ENCODE measurements at places on chromosomes 12 and 14.

DNA sequence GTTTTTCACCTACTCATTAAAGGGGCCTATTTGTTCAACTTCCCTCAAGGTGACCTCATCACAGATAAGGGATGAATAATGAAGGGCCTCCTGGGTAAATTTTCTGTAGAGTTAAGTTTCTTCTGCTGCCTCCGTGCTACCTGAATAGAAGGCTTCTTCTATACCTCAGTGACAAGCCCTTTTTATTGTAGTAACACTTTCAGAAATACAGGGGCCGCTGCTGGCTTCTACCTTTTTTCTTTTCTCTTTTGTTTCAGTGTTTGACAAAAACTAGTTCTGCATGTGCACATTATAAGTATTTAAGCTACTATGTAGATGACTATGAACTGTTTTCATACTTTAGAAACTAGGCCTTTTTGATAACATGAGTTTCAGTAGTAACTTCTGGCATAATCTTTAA is 207.0 kb downstream of the NAV3 start:
- DNase-seq = no peak

- DNase-seq = no peak
Measured at GRCh38 chr12:52659395-52659794, 7.4 kb upstream of the KRT2 start.

DNA sequence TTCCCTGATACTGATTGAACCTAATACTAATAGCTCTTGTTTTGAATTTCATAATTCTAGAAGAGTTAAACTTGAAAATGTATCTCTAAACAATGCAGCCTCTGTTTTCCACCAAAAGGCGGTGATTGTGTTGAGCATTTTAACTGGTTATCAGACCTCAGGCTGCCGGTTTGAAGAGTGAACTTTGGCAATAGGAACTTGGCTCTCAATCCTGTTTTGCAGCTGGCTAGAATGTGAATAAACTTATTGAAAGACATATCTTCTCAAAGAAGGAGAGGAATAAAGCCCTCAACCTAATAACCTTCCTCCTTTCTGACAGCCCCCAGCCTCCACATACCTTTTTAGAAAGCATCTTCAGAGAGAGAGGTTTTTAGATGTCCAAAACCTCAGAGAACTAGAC is 105.4 kb downstream of the SRGAP1 start:
- DNase-seq = no peak

DNA sequence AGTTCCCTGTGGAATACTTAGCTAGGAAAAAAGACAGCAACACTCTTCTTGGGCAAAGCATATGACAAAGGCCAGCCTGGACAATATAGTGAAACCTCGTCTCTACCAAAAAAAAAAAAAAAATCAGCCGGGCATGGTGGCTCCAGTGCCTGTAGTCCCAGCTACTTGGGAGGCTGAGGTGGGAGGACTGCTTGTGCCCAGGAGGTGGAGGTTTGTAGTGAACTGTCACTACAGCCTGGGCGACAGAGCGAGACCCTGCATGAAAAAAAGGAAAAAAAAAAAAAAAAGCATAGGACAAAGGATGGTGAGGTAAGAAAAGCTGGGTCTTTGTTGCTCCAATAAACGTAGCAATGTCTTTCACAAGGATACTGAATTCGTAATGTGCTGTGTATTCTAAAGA is 1.1 kb downstream of the TXNDC16 start:
- DNase-seq = no peak

GRCh38 chr12:124626971-124627411 is 59.6 kb upstream of the NCOR2 start:
- no peak for DNase-seq

GRCh38 chr14:64170181-64170580 is 124.0 kb downstream of the ESR2 start:
- DNase-seq = no peak

- DNase-seq = no peak
Measured at GRCh38 chr12:66258011-66258410, 44.3 kb upstream of the HELB start.

DNA sequence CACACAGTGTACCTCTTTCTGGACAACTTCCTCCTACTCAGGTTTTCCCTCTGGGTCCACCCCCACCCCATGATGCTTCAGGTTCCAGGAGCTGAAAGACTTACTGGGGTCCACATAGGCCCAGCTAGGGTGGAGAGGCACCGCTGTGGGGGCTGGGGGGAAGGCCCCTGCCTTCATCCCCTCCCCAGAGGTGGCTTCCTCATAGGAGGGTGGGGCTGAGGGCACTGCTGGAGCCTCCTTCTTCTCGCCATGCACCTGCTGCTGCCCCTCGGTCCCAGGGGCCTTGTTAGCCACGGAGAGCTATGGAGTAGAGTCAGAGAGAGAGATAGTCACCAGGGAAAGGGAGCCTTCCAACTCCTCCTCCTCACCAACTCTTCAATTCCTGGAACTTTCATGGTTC is 2.7 kb downstream of the FAIM2 start:
- no peak for DNase-seq

- DNase-seq = no peak
Measured at GRCh38 chr12:104505095-104505818, 48.5 kb downstream of the CHST11 start.

DNA sequence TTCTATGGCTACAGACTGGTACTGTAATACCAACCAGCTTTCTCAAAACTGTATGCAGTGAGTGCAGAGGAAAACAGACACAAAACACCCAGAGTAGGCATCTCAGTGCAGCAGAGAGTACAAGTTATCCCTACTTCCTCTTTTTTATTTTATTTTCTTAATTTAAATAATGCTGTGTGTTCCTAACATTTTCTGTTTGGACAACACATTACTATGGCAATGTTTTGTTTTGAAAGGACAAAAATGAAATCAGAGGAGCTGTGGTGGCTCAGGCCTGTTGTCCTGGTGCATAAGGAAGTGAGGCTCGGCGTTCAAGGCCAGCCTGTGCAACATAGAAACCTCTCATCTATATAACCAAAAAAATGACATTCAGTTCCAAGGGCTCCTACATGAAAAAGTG is 33.7 kb upstream of the SELPLG start:
- no peak for DNase-seq

GRCh38 chr12:69509904-69510827 is 40.0 kb downstream of the FRS2 start:
- DNase-seq = no peak

DNA sequence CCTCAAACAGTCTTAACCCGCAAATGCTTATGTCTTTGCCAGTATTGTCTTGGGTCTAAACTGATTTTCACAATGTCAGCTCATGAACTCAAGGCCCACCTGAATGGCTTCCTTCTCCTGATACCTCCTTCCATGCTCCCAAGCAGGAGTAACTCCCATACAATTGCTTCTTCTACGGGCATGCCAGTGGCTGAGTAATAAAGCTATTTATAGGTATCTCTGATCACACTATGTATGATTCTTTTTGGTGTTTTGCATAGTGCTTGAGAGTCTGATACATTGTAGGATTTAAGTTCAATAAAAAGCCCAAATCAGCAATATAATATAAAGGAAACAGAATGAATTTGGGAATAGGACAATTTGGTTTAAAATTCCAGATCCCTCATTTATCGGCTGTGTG is 235.0 kb upstream of the DCN start:
- DNase-seq = no peak

- no peak for DNase-seq
Measured at GRCh38 chr12:22656831-22657230, 31.9 kb downstream of the ETNK1 start.

DNA sequence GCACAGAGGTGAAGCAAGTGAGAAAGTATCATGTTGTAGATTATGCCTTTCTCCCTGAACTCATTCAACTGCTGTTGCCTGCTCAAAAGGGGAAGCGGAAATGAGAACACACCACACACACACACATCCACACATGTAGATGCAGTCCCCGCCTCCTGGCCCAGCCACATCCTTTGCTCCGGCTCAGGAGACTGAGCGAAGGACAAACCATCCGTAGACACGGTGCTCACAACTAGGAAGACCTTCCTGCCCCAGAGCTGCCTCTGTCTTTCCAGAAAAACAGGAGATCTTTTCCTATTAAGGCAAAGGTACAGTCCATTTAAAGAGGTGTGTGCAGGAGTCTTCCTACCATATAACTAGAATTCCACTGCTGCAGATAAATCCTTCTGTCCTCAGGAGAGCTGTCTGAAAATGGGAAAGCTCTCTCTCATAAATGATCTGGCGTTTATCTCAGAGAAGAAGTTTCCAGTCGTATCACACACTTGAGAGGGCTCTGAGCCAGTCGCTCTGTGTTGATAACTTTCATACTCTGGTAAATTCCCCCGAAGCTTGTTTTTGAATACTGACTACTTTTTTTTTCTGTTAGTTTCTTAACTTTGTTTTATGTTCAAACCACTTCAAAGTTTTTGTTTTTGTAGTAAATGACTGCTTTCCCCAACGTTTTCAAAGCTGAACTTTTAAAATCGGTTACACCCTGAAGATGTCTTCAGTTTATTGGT is at the start of gene TESPA1:
Gene TESPA1, minus strand, starts transcription at position 105 of the 719 bp plus-strand sequence. CDS start 10,200 bp downstream, outside the sequence.
- DNase-seq = peak; percentile 82

DNA sequence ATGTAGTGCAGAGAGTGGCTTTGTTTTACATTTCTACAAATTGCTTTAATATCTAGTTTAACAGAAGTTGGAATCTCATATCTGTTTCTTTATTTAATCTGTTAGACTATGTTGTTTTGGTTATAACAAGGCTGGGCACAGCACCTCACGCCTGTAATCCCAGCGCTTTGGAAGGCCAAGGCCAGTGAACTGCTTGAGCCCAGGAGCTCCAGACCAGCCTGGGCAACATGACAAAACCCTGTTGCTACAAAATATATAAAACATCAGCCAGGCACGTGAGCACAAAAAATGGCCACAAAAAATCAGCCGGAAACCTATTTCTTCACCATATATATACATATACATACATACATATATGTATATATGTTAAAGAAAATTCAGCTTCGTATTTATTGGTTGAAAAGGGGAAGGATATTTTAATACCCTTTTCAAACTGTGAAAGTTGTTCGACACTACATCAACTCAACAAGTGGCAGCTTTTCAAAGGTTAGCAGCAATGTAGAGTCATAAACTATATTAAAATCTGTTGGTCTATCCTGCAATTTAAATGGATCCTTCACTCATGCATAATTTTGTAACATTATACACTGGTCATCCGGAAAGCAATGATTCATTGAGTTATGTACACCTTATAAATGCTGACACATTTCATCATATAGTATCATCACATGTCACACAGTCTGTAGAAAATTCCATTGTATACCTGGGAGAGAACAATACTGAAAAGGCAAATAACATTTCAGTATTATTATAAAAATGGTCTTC is 7.1 kb downstream of the NR2C1 start:
- no peak for DNase-seq

- DNase-seq = no peak
Measured at GRCh38 chr14:33669111-33669510, 281.8 kb downstream of the EGLN3 start.

GRCh38 chr12:29807129-29807528 is 23.4 kb upstream of the TMTC1 start:
- no peak for DNase-seq

- no peak for DNase-seq
Measured at GRCh38 chr14:98689951-98690350, 582.0 kb downstream of the BCL11B start.

DNA sequence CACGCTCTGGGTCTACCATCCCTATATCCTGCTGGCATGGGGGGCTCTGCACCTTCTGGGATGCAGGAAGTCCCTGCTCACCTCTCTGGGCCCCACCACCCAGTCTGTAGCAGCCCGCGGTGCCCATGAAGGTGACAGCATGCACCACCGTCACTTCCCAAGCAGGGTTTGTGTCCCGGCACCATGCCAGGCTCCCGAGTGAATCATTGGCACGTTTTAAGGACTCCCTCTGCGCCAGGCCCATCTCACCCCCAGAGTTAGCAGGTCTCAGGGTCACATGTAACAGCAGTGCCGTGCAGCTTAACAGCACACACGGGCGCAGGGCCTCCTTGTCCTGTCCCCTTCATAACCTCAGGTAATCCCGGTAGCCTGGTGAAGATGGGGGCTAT is 19.9 kb downstream of the SETD1B start:
- DNase-seq = no peak

DNA sequence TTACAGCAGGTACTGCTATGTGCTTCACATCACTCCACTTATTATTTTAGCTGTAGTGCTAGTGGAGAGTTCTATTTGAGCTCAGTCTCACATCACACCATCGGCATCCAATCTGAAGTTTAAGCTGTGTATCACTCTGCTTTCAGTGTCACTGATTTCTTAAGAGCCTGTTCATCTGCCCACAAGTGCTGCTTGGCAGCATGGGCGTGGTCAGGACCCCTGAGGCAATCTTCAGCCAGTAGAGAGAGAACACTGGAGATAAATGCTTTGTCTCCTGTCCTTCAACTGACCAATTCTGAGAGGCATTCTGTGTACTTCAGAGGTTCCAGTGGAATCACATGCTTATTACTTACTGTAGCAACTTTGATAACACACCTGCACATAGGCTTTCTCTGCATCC is 728.8 kb downstream of the RPS29 start:
- DNase-seq = no peak

GRCh38 chr14:45381091-45381490 is 128.1 kb upstream of the MIS18BP1 start:
- no peak for DNase-seq

DNA sequence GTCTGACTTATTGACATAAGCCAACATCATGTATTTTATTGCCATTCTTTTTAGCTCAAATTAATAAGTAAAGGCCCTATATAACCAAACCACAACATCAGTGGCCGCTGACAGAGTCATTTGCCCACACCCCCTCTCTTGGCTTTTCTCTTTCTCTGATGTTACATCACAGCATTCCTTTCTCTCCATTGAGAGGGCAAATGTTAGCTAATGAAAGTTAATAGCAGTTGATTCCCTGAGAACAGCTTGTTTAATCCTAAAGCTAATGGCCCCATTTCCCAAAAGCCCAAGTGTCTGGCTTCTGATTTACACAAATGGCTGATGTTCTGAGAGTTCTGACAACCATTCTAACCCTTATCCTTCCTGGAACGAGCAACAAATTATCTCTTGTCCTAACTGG is 308.8 kb downstream of the SNAPC1 start:
- DNase-seq = no peak

DNA sequence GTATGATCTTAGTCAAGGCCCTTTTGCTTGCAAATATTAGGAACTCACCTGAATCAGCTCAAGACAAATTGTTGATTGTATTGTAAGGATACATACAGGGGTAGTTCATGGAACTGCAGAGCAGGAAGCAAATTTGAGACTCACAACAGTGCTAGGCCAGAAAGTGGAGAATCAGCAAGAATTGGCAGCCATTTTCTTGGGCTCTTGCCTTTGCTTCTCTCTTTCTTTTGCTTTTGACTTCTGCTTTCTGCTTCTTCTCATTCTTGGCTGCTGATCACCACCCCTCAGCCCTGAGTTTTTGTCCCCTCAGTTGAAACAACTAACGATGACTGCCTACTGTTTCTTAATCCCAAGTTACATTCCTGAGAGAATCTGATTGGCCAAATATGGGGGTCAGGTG is 34.8 kb downstream of the KCNK13 start:
- DNase-seq = no peak

DNA sequence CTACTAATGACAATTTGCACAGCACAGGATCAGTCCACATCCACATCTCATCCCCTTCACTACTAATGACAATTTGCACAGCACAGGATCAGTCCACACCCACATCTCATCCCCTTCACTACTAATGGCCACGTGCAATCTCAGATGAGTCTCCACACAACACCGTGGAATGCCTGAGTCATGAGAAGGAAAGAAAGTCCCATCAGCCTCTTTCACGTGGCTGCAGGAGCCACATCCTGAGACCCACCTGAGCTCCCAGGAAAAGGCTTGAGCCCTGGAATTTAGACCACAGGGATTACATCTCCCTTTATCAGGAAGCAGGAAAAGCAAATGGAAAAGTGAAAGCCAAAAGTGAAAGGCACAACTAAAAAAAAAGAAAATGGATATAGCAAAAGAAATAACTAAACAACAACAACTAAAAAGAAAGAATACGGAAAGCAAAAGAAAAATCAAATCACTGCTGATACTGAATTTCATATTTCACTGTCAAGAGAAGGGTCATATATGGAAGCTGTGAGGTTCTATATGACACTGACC is 1300.5 kb downstream of the TMEM121 start:
- DNase-seq = no peak

All from activated naive CD8-positive, alpha-beta T cell treated with anti-CD3 and anti-CD28 coated beads, Interleukin-2, amount 50 U/mL, for 24 hours (primary cell).